ENCODE measurements at places on chromosomes 11 and 22.

DNA sequence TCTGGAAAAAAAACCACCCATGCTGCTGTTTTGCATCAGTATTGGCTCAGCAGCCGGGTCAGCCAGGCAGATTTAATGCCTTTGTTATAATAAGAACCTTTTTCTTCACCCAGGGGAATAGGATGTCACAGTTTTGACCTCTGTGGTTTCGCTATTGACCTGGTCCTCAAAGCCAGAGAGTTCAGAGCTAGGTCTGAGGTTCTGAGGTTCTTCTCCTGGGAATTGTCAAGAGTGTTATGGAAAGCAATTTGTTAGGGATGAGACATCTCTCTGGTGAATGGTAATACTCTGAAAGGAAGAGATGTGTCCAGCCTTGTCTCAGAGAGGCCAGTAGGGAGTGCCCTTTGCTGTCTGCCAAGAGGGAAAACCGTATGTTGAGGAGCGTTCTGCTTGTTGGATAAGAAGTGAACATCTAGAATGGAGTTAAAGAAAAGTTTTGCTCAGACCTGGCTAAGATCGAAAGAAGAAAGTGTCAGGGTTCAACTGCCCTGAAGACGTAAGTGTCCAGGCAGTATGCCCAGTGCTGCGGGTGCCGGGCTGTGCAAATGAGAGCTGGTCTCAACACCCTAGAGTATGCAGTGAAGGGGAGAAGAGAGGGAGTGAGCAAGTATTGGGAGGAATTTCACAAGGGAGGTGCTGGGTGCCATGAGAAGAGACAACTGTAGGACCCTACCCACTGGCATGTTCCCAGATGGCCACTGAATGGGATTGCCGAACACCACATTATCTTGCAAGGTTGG is 150.9 kb upstream of the TTC12 start:
- DNase-seq: peak; percentile 40

DNA sequence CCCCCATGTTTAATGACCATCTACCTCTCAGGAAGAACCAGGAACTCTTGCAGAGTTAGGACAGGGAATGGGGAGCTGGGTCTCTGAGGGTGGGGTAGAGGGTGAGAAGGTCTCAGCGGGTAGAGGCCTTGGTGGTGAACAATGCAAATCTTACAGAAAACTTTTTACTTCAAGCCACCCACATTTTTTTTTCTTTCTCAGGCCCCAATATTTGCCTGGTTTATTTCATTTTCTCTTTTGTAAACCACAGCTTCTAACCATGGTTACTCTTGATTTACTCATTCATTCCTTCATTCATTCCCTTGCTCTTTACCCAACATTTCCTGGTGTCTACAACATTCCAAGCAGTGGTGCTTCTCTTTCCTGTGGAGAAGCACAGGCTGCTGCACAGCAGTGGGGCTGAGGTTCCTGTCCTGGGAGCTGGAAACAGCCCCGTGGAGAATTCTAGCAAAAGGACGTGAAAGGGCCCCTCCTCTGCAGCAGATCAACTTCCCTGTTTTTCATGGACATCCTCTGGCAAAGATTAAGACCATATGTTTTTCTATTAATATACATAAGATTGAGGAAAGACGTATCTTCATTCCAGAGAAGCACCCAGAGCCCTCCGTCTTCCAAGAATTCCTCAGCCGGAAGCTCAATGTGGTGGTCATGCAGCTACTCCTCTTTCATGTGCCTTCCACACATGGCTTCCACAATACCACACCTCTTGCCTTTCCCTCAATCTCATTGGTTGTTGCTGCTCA is 224.4 kb upstream of the SESN3 start:
- peak; percentile 80 for DNase-seq

- DNase-seq: no peak
Measured at GRCh38 chr11:12459865-12460444, 82.6 kb downstream of the PARVA start.

DNA sequence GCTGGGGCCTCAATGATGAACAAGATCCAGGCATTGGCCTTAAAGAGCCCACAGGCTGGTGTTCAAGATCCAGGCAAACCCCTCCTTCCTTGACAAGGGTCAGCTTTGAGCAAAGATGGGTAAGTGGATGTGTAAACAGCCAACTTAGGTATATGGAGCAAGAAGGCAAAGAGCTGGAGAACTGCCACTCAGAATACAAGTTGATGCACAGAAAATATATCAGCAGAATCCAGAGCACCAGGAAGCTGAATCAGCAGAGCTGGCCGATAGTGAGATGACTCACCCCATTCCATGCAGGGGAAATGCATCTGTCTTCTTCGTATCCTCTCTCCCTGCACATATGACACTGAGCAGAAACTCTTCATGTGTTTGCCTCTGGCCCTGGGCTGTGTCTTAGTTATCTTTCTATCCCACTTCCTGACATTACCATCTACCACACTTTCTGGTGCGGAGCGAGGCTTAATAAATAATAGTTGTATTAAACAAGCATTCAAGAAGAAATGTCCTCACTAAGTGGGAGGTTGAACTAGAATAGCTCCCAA is 57.8 kb downstream of the ENDOD1 start:
- peak; percentile 94 for DNase-seq

DNA sequence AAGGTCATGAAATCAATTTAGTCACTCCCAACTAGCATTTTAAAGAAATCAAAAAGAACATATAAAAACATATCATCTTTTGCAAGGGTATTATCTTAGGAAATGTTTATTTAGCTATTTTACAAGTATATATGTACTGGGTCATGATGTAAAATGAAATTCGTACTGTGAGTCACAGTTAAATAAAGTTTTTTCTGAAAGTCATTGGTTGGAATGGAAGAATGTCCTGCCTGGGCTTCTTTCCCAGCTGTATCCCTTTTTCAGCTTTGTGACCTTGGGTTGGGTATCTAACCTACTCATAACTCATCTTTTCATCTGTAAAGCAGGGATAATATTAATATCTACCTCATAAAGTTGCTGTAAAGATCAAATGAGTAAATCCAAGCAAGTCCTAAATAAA is 15.7 kb downstream of the FDX1 start:
- DNase-seq: no peak

Data from fibroblast of skin of right biceps (primary cell).